ENCODE measurements at places on chromosomes 1 and 21.

DNA sequence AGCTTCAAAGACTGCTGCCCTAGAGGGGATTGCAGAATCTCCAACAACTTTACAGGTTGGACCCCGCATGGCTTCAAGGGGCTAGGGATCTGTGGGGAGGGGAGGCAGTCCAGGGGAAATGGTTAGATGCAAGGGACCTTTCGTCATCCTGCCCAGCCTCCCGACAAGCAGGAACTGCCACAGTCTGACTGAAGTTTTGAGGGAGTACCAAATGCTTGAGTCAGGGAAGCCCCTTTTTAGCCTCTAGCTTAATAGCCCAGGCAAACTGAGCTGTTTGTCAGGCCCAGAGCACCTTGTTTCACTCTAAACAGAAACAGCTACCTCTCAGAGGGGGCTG, 1.1 kb downstream of the TOR3A start:
- DNase-seq: no peak

- DNase-seq: no peak
Measured at GRCh38 chr1:165328136-165328535, 28.4 kb downstream of the LMX1A start.

DNA sequence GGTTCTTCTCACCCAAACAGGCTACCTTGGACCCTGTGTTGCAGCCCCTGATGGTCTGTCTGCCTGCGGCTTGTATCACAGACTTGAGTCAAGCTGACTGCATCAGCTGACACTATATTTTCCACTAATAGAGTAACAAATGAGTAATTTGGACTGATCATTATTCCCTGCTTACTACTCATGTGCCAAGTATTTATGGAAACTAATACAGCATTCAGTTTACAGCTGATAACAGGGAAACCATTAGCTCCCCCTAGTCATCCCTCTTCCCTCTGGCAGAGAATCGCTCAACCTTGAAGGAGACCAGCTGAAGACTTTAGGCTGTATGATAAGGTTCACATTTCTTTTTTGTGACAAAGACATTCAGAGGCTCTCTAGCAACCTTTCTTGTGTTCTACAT, 116.6 kb upstream of the SYT6 start:
- no peak for DNase-seq

DNA sequence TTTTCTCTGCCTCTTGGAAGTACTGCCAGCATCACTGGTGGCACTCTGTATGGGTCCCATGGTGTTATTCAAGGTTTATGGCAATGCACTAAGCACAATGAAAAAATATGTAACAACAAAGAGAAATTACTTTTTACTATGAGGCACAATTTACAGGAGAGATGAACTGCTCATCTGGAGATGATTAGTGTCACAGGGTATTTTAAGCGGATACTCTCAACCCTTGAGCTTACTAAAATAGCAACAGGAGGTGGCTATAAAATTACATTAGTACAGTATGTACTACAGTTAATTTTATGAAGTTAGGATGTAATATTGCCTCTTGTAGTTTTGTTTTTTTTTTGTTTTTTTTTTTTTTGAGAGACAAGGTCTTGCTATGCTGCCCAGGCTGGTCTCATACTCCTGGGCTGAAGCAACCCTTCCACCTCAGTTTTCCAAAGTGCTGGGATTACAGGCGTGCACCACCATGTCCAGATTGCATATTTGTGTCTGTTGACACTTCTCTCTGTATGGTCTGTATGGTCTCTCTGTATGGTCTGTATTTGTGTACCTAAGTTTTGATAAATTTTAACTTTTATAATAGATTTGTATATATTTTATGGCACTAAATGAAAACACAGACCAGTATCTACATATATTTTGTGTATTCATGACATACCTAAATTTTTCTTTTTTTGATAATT, 175.6 kb upstream of the HP1BP3 start:
- DNase-seq: no peak

GRCh38 chr1:87325982-87326738, 2.5 kb upstream of the LMO4 start:
- DNase-seq: no peak

DNA sequence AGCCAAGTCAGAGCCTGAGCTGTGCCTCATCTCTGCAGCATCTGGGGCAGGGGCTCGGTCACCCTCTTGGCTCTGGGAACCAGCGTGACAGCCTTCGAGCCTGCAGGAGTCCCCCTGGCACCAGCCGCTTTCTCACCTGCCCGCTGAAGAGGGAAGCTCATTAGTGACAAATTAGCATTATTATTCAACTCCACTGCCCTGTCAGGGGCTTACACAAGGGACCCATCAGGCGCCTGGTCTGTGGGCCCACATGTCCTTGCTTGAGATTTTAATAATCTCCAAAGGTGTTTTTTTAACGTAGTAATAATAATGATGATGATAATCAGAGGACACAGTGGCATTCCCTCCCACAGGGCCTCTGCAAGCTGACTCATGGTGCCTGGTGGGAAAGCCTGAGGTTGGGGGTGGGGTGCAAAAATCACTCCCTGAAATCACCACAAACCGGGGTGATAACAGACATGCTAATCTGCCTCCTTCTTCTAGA, 98.1 kb upstream of the IGSF21 start:
- DNase-seq: no peak

- no peak for DNase-seq
Measured at GRCh38 chr21:16071092-16071491, 341.3 kb downstream of the USP25 start.

DNA sequence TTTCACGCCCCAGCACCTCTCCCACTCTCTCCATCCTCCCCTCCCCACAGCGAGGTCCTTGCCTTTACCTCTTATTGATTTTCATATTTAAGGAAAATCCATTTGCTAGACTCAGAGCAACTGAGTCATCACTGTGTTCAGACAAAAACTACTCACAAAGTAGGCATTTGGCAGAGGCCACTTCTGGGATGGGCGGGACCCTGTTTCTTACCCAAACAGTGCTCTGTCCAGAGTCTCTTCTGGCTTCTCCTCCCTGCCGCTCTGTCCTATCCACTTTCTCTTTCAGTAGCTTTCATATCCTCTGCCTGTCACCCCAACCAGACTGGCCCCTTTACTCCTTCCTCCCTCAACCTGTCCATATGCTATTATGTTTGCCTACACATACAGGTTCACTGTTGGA, 2.4 kb upstream of the NAV1 start:
- DNase-seq: no peak

DNA sequence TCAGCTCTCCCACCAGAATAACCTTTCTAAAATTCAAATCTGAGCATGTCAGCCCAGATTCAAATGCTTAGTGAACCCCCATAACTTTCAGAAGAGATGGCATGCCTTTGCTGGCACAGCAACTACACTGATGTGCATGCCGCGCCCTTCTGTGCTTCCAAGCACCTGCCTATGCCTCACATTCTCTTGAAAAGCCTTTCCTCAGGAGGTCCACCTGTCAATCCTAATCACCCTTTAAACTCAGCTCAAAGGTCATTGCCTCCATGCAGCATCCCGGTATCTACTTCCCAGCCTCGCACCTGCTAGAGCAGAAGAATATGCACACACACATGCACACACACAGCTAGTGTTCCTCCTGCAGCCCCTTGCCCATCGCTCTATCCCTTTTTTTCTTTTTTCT, 5.2 kb upstream of the S100A2 start:
- no peak for DNase-seq

DNA sequence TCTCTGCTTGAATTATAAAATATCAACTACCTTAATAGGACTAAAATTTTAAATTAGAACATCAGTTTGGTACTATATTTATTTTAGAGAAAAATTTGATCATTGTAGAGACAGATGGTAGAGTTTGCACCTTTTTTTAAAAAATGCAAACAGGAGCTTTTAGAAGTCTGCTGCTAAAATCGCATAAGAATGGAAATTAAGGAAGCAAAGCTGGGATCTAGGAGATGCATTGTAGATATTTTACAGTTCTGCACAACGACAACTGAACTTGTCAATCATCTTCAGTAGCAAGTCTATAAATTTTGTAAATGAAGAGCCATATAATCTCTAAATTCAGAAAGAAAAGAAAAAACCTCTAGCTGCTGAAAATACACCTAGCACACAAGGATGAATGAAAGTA, 185.6 kb upstream of the KCNK2 start:
- DNase-seq: no peak

- no peak for DNase-seq
Measured at GRCh38 chr1:96596226-96596922, 125.2 kb upstream of the PTBP2 start.

DNA sequence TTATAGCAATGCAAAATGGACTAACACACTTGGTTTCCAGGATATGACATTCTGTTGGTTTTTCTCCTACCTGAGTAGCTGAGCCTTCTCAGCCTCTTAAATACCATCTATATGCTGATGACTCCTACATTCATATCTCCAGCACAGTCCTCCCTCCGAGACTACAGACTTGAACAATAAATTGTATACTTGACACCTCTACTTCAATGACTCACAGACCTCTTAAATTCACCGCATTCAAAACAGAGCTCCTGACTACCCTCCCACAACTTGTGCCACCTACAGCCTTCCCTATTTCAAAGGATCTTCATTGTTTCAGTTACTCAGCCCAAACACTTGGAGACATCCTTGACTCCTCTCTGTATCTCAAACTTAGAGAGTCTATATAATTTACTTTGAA, 66.8 kb upstream of the ASB17 start:
- DNase-seq: no peak

- DNase-seq: no peak
Measured at GRCh38 chr1:21625390-21626190, 43.6 kb downstream of the RAP1GAP start.

DNA sequence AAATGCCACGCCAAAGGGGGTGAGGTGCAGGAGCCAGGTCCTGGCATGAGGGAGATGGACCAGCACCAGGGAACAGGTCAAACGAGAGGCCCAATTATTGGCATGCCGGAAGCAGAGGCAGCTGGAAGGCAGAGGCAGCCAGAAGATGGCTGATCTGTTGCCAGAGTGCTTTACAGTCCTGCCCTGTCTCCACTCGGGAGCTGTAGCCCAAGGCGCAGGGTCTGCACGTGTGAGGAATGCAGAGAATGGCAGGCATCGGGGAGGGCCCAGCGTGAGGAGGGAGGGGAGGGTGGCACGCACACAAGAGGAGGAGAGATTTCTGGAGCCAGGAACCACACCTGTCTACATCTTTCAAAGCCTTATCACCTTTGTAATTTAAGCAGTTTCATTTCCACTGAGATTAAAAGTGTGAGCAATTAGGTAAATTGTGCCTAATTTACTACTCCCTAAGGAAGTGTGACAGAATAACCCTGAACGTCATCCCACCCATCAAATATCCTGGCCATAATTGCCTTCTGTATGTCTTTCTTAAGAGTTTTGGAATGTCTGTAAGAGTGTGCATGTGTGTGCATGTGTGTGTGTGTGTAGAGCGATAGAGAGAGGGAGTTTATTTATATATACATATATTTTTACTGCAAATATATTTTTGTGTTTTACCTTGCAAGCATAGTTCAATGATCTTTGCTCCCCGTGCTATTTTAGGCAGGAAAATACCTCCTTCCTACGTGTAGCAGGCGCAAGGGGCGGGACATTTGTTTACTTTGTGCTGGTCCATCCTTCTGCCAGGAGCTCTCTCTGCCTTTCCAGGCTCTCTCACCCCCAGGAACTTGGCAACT, 125.5 kb upstream of the SERBP1 start:
- DNase-seq: no peak

GRCh38 chr1:43221797-43222196, 48.0 kb upstream of the TMEM125 start:
- DNase-seq: no peak

- DNase-seq: no peak
Measured at GRCh38 chr1:24202987-24203386, 15.9 kb upstream of the IFNLR1 start.

GRCh38 chr1:79929356-79929755, 922.8 kb upstream of the ADGRL4 start:
- no peak for DNase-seq

- no peak for DNase-seq
Measured at GRCh38 chr1:205109269-205109668, 12.5 kb downstream of the RBBP5 start.

DNA sequence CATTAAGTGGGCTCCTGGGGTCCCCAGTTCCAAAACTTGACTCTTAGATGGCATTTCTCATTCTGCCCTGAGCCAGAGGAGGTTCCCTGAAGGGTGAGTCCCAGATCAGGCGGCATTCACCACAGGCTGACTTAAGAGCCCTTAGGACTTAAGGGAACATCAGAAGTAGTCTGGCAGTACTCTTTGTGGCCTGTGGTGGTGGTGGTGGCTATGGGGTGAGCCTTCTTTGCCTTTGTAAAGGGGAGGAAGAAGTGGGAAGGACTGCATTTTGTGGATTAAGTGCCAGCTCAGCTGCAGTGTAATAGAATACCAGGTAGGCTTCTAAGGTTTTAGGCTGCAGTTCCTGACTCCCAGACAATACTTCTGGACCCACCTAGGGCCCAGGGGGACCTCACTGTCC, 186.5 kb upstream of the KCTD3 start:
- no peak for DNase-seq

GRCh38 chr1:113388017-113388620, 2.2 kb upstream of the MAGI3 start:
- no peak for DNase-seq

GRCh38 chr1:35398739-35399138, 130.2 kb downstream of the ZMYM4 start:
- no peak for DNase-seq

GRCh38 chr1:22892789-22893188, 79.9 kb downstream of the LACTBL1 start:
- DNase-seq: no peak

GRCh38 chr1:212873518-212873917, 15.4 kb downstream of the FLVCR1 start:
- no peak for DNase-seq

GRCh38 chr1:169289016-169289415, 78.6 kb downstream of the NME7 start:
- no peak for DNase-seq

DNA sequence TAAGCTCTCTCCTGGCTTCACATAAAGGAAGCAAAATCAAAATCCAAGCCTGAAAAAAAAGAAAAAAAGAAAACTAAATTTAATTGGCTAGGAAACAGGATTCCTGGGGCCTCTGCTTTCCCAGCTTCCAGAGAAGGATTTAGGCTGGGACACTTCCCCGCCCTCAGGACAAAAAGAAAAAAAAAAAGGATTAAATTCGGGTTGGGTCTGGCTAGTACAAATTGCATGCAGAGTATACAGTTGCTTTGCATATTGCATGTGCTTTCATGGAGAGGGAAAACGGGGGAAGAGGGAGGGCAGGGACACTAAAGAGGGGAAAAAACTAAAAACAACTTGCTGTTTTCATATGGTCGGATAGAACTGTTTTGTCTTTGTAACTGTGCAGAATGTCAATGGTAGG, 42.7 kb downstream of the OLIG1 start:
- no peak for DNase-seq

DNA sequence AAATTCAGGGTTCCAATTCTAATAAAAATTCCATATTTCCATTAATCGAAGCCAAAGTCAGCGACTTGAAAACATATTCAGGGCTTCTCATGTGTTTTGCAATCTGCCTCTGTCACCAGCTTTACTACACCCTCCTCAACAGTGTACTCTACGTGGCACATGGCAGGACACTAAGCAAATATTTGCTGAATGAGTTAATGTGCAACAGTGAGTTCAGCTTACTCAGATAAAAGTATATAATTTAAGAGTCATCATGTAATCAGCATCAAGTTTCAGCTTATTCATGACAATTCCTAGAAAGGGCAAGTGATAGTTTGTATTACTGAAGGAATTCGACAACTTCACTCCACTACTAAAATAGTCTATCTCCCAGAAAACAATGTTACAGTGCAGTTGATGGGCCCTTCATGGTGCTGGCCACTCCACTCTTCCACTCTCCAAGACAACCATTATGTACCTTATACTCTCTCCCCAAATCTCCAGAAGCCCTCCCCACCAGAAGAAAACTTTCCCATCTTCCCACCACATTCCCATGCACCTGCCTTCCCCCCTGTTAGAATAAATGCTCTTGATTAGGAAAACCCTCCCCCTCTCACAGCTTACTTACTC, 97.3 kb downstream of the TTLL7 start:
- no peak for DNase-seq

GRCh38 chr1:70003211-70003908, 202.0 kb downstream of the LRRC40 start:
- no peak for DNase-seq
